ENCODE measurements at places on chromosomes 6 and 20.

GRCh38 chr6:137081997-137082396 is 37.2 kb upstream of the IL20RA start:
- DNase-seq, result no peak

DNA sequence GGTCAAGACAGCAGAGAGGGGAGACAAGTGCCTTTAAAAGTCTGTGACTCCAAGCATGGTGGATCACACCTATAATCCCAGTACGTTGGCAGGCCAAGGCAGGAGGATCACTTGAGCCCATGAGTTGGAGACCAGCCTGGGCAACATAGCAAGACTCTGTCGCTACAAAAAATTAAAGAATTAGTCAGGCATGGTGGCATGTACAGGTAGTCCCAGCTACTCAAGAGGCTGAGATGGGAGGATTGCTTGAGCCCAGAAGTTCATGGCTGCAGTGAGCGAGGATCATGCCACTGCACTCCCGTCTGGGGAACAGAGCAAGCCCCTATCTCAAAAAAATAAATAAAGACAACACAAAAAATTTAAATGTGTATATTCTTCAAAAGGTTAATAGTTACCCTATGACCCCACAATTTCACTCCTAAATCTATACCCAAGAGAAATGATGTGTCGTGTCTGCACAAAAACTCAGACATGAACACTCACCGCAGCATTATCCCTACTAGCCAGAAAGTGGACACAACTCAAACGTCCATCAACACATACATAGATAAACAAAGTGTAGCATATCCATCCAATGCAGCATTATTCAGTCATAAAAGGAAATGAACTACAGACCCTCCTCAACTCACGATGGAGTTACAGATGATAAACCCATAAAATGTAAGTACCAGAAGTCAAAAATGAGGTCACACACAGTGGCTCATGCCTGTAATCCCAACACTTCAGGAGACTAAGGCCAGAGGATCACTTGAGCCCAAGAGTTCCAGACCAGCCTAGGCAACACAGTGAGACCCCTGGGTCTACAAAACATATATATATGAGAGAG is 23.9 kb downstream of the ZMYND8 start:
- DNase-seq, result no peak

DNA sequence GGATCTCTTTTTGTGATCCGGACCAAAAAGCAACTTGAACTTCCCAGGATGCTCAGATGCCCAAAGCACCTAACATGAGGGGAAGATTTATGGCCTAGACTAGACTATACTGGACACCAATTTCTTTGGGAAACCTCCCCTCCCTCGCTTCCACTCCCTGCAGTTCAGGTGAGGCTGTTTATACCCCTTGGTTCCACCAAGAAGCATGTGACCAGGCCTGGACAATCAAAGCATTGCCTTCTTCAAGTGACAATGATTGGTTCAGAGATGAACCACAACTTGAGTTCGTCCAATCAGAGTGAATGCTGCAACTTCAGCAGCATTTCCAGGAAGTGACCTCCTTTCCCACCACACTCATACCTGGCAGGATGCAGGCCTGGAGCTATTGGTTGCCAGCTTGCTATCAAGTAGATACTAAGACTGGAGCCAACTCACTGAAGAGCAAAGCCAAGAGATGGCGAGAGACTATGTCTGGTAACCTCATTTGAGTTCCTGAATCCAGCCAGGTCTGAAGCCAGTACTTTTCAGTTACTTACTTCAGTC is 45.6 kb upstream of the SLC9A8 start:
- no peak for DNase-seq

GRCh38 chr6:150841697-150842096 is 23.8 kb upstream of the MTHFD1L start:
- DNase-seq, result no peak

DNA sequence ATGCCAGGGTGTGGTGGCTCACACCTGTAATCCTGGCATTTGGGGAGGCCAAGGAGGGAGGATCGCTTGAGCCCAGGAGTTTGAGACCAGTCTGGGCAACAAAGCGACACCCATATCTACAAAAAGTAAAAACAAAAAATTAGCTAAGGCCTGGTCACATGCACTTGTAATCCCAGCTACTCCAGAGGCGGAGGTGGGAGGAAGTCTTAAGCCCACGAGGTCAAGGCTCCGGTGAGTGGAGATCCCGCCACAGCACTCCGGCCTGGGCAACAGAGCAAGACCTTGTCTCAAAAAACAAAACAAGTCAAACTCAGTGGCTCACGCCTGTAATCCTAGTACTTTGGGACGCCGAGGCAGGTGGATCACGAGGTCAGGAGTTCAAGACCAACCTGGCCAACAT is 35.6 kb downstream of the SRSF3 start:
- no peak for DNase-seq

- DNase-seq, result no peak
Observed at GRCh38 chr20:50194831-50195523, 4.3 kb downstream of the CEBPB start.

GRCh38 chr6:119677384-119677783 is 327.8 kb upstream of the MAN1A1 start:
- no peak for DNase-seq

DNA sequence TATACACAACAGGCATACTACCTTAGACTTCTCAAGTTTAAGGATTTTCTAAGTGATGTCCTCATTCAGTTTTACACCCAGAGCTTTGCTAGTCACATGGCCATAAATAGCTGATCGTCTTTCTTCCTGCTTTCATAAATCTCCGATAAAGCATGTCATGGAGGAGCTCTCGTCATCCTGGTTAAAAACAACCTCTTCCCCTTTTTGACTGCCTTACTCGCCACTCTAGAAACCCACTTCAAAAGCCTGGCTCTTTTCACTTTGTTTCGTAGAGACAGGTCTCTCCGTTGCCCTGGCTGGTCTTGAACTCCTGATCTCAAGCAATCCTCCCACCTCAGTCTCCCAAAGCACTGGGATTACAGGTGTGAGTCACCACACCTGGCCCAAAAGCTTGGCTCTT is 67.0 kb upstream of the SMIM29 start:
- peak; percentile 45 for DNase-seq

DNA sequence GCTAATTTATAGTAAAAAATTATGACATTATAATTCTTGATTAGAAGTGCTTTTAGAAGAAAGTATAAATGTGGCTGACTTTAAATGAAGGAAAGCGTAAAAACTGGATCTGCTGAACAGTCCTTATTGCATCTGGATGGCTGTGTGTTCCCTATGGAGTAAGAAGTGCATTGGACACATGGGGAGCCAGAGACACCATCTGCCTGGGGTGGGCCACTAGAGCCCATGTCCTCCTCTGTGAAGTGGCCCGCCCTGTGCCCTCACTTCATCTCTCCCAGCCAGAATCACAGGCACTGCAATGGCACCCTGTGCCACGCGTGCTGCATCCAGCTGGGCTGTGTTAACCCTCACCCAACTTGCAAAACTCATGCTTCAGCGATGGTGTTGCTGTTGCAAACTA is 13.2 kb upstream of the SFT2D1 start:
- DNase-seq, result no peak

DNA sequence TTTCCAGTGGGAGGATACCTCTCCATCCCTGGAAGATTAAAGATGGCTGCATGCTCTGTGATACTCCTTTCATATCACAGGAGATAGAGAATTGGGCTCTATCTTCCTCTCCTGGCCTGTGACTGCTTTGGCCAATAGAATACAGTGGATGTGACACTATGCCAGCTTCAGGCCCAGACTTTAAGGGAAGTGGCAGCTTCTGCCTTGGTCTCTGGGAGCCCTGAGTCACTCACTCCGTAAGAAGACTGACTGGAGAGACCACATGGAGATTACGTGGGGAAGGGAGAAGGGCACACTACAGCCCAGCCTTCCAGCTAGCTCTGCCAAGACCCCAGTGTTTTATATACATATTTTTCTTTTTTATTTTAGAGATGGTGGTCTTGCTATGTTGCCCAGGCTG is 10.4 kb upstream of the MMP9 start:
- DNase-seq, result no peak

GRCh38 chr6:154602296-154602695 is 91.8 kb upstream of the CNKSR3 start:
- no peak for DNase-seq

- no peak for DNase-seq
Observed at GRCh38 chr6:30841644-30842504, 42.4 kb upstream of the DDR1 start.
